Activated T-cell treated with anti-CD3 and anti-CD28 coated beads, Interleukin-2, amount 50 U/mL, for 24 hours (primary cell): ENCODE measurements at places on chromosomes 3 and 15.
A peak's percentile ranks its signal among the peaks of the same experiment; 100 is the strongest.

DNA sequence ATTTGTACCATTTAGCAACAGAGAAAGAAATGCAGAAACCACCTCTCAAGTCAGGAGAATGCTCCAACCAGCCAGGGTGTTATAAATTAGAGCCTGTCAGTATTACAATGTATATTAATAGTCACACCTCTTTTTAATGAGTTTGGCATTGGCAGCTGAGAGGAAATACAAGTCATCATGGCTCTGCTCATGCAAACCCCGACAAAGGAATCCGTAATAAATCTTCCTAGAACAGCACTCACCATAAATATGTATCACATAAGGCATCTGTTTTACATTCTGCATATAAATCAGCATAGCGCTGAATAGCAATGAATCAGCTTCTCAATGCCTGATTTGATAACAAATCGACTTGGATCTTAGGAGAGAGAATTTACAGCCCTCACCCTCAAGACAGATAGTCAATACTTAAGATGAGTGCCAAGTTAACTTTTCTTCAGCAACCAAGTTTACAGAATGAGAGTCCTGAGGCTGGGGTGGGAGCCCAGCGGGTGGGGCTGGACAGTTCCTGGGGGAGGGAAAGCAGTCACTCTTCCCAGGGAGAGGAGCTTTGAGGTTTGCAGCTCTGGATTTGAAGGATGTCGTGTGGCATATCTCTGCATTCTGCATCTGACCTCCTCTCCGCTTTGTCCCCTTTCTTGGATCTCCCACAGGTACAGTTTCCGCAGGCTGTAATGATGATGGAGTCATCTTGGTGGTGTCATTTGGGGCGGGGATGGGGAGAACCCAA is 1034.4 kb upstream of the NR2F2 start:
- DNase-seq, result no peak
- H3K4me3 ChIP-seq, result no peak overlapping the region
- peaks cover 10% of the 10 kb centered on the region for H3K4me1 ChIP-seq
- no peak overlapping the region for H3K27ac ChIP-seq

DNA sequence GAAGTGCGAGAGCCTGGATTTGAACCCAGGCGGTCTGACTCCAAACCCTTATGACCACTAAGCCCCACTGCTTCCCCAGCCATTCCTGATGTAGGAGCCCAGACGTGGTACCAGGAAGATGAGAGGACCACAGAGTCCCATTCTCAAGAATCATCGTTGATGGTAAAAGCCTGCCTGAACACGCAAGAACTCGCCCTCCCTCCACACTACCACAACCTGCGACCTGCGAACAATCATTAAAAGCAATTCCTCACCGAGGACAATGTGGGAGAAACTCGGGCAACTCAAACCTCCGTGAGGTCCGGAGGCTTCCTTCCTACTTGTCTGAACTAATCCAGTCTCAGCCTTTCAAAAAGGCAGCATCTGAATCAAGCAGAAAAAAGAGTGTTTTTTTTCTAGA is 10.3 kb downstream of the MAGI1 start:
- peaks cover 18% of the 10 kb centered on the region for H3K27me3 ChIP-seq
- no peak for DNase-seq
- no peak overlapping the region for H3K4me3 ChIP-seq

DNA sequence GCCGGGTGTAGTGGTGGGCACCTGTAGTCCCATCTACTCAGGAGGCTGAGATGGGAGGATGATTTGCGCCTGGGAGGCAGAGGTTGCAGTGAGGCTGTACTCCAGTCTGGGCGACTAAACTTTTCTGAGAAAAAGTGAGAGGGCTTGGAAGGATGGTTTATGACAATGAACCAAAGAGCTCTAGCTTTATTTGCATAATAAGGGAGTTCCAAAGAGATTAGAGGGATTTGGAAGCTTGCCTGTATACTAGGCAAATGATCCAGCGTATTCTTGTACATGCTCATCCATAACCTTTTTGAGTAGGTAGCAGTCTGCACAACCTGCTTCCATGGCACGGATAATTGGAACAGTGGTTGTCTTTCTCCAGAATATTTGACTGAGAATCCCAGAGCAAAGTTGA is 251.1 kb downstream of the CHL1 start:
- H3K4me3 ChIP-seq, result no peak overlapping the region
- no peak for DNase-seq
- H3K27me3 ChIP-seq, result no peaks in the 10 kb centered on the region
- no peaks in the 10 kb centered on the region for H3K36me3 ChIP-seq
- no peak overlapping the region for H3K27ac ChIP-seq

GRCh38 chr3:100105501-100105900 is 8.8 kb downstream of the FILIP1L start:
- H3K4me3 ChIP-seq, result no peak overlapping the region
- DNase-seq, result no peak
- H3K4me1 ChIP-seq, result peaks cover 32% of the 10 kb centered on the region
- H3K27ac ChIP-seq, result peak overlapping the region; percentile 90
- no peaks in the 10 kb centered on the region for H3K27me3 ChIP-seq

- DNase-seq, result no peak
- H3K4me1 ChIP-seq, result no peaks in the 10 kb centered on the region
- H3K4me3 ChIP-seq, result no peak overlapping the region
- peaks cover 23% of the 10 kb centered on the region for H3K27me3 ChIP-seq
- no peak overlapping the region for H3K27ac ChIP-seq
Measured at GRCh38 chr3:184481984-184482671, 79.5 kb upstream of the EPHB3 start.

DNA sequence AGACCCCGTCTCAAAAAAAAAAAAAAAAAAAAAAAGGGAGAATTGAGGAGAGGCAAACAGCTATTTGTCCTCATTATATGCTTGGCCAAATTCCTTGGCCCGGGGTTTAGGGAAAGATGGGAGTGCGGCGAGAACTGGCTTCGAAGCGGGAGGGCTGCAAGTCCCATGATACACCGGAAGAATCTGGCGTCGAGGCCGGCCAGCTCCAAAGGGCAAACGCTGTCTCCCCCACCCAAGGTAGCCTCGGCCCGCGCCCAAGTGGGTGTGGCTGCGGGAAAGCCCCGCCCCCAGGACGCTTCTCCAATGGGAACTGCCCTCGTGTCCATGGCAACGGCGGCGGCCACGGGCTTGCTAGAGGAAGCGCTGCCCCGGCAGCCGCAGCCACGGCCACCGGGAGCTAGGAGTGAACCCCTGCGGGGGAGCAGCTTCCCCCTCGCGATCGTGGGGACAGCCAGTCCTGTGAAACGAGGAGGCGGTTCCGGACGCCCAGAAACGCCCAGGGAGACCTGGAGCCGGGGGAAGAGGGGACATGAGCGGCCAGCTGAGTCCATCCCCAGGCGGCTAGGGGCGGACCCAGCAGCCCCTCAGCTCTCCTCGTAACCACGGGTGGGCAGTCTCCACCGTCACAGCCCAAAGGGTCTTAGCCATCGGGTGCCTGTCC is at the start of gene TTLL13:
TTLL13 (plus strand) TSS at position 354 of the 661 bp plus-strand sequence. CDS start 1,075 bp downstream, outside the sequence.
- H3K27ac ChIP-seq, result peak within 1 kb of the TSS; percentile 26
- peaks cover 3% of the 10 kb centered on the region for H3K27me3 ChIP-seq
- peak within 1 kb of the TSS; percentile 65 for H3K4me3 ChIP-seq
- no peaks in the 10 kb centered on the region for H3K36me3 ChIP-seq

DNA sequence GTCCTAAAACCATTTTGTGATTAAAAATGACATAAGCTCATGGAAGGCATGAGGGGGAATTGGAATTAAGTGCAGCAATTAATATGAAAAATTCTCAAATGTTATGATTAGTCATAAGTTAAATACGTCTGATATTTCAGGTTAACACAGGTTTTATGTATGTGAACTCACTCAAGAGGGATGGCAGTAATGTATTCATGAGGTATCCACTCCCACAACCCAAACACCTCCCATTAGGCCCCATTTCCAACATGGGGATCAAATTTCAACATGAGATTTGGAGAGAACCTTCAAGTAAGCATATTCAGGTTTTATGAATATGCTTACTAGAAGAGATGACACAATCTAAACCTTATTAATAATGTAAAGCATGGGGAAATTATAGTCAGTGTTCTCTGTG is 41.6 kb upstream of the IL20RB start:
- H3K36me3 ChIP-seq, result peaks cover 48% of the 10 kb centered on the region
- peaks cover 86% of the 10 kb centered on the region for H3K4me1 ChIP-seq
- no peaks in the 10 kb centered on the region for H3K27me3 ChIP-seq
- no peak for DNase-seq
- no peak overlapping the region for H3K27ac ChIP-seq

DNA sequence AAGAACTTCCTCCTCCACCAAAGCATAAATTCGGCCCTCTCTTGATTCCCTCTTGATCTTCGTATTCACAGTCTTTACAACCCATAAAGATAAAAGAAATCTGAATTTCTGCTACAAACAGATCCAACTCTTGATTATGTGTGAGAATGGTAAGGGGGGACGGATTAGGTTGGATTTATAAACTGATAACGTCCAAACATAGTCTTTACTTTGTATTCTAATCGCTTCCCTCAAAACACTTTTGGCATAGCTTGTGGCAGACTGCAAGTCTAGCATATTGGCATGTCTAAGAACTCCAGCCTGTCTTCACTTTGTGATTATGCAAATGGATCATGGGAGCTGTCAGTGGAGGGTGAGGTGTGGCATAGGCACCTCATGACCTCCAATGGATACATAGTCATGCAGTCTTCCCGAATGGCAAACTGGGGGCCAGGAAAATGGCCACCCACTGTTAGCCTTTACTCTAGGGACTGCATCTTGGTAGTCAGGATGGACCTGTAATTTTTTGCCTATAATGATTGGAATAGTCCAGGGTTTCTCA is 24.3 kb upstream of the GPR171 start:
- peaks cover 67% of the 10 kb centered on the region for H3K4me1 ChIP-seq
- H3K27me3 ChIP-seq, result no peaks in the 10 kb centered on the region
- H3K27ac ChIP-seq, result peak overlapping the region; percentile 90
- DNase-seq, result no peak

- peaks cover 30% of the 10 kb centered on the region for H3K4me1 ChIP-seq
- H3K27me3 ChIP-seq, result no peaks in the 10 kb centered on the region
- no peak for DNase-seq
- peaks cover 38% of the 10 kb centered on the region for H3K36me3 ChIP-seq
- no peak overlapping the region for H3K4me3 ChIP-seq
- H3K27ac ChIP-seq, result peak overlapping the region; percentile 9
Measured at GRCh38 chr15:34271493-34271892, 46.7 kb downstream of the EMC4 start.

GRCh38 chr15:36389107-36389506 is 190.3 kb upstream of the CDIN1 start:
- H3K36me3 ChIP-seq, result no peaks in the 10 kb centered on the region
- no peaks in the 10 kb centered on the region for H3K4me1 ChIP-seq
- no peak for DNase-seq
- H3K27me3 ChIP-seq, result no peaks in the 10 kb centered on the region
- no peak overlapping the region for H3K4me3 ChIP-seq

- DNase-seq, result no peak
- no peak overlapping the region for H3K27ac ChIP-seq
- H3K27me3 ChIP-seq, result peaks cover 72% of the 10 kb centered on the region
- no peak overlapping the region for H3K4me3 ChIP-seq
- H3K36me3 ChIP-seq, result no peaks in the 10 kb centered on the region
Measured at GRCh38 chr15:79209690-79210089, 72.8 kb upstream of the ANKRD34C start.

DNA sequence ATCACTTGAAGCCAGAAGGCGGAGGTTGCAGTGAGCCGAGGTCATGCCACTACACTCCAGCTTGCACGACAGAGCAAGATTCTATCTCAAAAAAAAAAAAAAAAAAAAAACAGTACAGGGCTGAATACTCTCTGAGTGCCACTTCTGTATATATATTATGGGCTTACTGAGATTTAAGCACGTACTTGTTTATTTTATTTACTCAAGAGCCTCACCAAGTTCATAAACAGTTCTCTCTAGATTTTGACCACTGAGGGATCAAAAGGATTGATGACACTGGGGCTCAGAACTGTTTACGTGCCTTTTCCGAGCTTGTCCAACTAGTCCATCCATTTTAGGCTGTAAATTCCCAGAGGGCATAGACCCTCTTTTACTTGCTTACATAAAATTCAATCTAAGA is 81.5 kb downstream of the FRMD4B start:
- no peaks in the 10 kb centered on the region for H3K27me3 ChIP-seq
- no peak overlapping the region for H3K27ac ChIP-seq
- H3K4me3 ChIP-seq, result no peak overlapping the region
- no peaks in the 10 kb centered on the region for H3K36me3 ChIP-seq

DNA sequence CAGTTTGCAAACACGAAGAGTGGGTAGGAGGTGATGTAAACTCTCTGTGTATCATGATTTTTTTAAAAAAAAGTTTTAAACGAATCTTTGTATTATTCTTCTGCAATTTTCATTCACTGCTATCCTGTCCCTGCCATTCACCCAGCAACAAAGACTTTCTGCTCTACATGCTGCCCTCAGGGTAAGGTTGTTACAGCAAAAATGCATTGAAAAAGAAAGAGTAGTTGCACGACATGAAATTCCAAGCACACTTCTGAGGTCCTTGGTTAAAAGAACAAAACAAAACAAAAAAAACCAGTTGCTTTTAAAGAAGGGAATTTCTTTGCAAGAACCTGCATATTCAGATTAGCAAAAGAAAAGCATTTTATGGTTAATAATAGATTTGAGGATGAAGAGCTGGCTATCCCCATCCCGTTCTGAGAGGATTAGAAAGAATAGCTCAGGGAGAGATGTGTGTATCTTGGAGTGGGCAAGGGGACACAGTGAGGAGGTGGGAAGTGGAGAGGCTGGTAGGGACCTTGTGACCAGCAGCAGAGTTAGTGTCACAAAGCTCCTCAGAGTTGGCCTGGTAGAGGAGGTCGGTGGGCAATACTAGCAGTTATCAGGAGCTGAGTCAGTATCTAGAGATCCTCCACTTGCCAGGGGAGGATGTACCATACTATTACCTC is 290.8 kb downstream of the NEK10 start:
- DNase-seq, result no peak
- H3K4me3 ChIP-seq, result no peak overlapping the region
- H3K36me3 ChIP-seq, result no peaks in the 10 kb centered on the region
- peaks cover 12% of the 10 kb centered on the region for H3K27me3 ChIP-seq
- H3K27ac ChIP-seq, result no peak overlapping the region
- H3K4me1 ChIP-seq, result no peaks in the 10 kb centered on the region

DNA sequence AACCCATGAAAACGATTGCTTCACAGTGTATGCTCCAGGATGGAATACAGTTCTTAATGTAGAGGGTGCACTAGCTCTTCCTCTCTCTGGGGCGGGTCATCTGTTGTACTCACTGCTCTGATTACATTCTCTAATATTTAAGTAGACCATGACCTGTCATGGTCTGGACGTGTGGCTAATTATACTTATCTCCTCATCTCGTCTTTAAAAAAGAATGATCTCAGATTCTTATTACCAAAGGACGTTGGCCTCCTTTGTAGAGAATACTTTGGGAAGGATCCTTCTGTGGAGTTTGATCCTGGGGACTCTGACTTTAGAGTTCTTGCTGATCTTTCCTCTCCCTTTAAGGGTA is 48.4 kb upstream of the TRAK1 start:
- no peak for DNase-seq
- H3K4me1 ChIP-seq, result peaks cover 29% of the 10 kb centered on the region
- no peaks in the 10 kb centered on the region for H3K27me3 ChIP-seq
- H3K36me3 ChIP-seq, result peaks cover 2% of the 10 kb centered on the region
- no peak overlapping the region for H3K4me3 ChIP-seq
- H3K27ac ChIP-seq, result no peak overlapping the region
